Fibroblast of the aortic adventitia (primary cell): ENCODE measurements at places on chromosomes 13 and 19. TPM values are rescaled to one million over a fixed set of nuclear protein-coding genes. Genes with fewer than 3 reads are reported as not detected.

ZNF729 gene
- total RNA-seq, result not detected in 2 replicates

CRYL1 gene
- 14.2 and 21.3 TPM in 2 replicates for total RNA-seq

PDE4C gene
- total RNA-seq, result not detected in 2 replicates

TPTE2 gene
- total RNA-seq, result not detected in 2 replicates

BCKDHA gene
- total RNA-seq, result 3.5 and 15.3 TPM in 2 replicates

TLE6 gene
- total RNA-seq, result 0.18 TPM in 1 of 2 replicates, not detected in the other

RNF225 gene
- total RNA-seq, result not detected in 2 replicates

CEACAM3 gene
- total RNA-seq, result not detected in 2 replicates
